Fibroblast of the aortic adventitia (primary cell): ENCODE measurements at places on chromosomes 11 and 22.

DNA sequence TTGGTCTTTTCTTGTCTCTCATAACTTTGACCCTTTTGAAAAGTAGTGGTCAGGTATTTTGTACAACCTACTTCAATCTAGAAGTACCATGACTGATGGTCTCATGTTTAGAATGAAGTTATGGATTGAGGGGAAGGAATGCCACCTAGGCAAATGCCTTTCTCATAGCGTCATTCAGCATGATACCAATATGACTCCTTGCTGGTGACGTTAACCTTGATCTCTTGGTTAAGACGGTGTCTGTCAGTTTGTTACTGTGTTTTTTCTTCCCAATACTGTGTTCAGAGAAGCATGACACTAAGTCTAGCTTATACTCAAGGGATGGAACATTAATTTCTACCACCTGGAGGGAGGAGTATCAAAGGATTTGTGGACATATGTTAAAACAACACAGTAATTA is 130.9 kb downstream of the KIF18A start:
- DNase-seq = no peak

- DNase-seq = no peak
Observed at GRCh38 chr22:48478124-48478523, 1349.5 kb downstream of the BRD1 start.

DNA sequence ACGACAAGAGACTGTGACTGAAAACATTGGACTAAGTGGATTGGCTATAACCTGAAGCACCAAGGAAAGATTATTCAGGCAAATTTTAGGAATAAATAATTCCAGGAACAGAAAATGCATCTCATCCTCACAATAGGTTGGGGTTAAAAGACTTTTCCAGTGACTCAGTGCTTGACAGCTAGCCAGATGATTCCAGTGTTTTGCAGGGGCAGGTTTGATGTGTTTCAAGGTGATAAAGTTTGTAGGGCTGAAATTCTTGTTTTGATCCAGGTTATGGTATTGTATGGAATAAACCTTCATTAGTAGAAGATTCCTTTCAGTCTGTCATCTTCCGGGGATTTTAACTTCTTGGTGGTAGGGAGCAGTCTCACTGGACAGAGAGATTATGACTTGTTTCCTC is 2.3 kb downstream of the EXT2 start:
- DNase-seq = peak; percentile 25

DNA sequence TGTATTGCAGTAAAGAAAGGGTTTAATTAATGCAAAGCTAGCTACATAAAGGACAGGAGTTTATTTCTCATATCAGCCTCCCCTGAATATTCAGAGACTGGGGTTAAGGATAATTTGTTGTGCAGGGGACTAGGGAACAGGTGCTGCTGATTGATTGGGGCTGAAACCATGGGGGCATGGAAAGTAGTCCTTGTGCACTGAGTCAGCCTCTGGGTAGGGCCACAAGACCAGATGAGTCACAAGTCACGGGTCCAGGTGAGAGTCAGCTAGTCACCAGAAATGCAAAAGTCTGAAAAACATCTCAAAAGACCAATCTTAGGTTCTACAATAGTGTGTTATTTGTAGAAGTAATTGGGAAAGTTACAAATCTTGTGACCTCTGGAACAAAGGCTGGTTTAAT is 32.9 kb upstream of the SYT13 start:
- DNase-seq = no peak

GRCh38 chr11:22346282-22346681 is 8.1 kb downstream of the SLC17A6 start:
- DNase-seq = no peak

GRCh38 chr11:118067006-118067405 is 9.9 kb upstream of the TMPRSS4 start:
- DNase-seq = no peak

DNA sequence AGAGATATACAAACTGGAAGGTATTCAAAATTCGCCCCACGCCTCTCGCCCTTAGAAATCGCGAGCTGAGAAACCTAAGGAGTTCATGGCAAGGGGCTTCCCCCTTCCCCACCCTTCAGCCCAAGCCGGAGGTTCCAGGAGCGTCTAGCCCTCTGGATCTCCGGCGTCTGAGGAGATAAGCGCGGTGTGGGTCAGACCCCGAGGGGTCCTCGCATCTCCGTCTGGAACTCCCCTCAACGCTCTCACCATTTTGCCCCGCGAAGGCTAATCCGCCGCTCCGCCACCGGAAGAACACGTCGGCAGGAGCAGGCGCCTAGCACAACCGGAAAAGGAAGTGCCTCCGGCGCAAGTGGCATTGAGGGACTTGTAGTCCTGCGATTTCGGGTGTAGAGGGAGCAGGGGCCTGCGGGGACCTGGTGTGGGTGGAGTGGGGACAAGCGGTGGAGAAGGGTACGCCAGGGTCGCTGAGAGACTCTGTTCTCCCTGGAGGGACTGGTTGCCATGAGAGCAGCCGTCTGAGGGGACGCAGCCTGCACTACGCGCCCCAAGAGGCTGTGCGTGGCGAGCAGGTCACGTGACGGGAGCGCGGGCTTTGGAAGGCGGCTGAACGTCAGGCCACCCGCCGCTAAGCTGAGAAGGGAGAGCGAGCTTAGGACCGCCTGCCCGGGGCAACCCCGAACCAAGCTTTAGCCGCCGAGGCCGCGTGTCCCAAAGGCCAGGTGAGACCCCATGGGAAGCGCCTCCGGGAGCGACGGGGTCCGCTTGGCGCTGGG is at the start of the genes FEN1 and TMEM258:
TSS of gene FEN1 (plus strand) at position 602 of the 773 bp plus-strand sequence. CDS start 2,451 bp downstream, outside the sequence.
TSS of gene TMEM258 (minus strand) at position 290 of the 773 bp plus-strand sequence. CDS start at position 249, 41 bp downstream.
- DNase-seq = peak; percentile 94

DNA sequence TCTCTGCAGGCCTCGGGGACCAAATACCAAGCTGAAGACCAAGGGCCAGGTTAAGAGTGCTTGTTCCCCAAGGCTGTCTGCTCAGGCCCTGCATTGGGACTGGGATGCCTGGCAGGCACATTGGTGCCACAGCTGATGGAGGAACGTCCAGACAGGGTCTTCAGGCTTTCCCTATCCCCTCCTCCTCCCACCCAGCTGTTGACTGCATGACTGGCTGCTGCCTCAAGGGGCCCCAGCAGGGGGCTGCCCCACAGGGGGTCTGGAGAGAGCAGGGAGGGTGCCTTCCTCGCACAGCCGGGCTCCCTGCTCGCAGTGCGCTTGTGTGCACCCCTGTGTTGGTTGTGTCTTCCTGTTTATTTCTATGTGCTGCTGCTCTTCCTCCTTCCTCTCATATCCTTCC is 9.9 kb downstream of the RCOR2 start:
- DNase-seq = no peak

- no peak for DNase-seq
Observed at GRCh38 chr22:18997925-18998315, 61.8 kb upstream of the PRODH start.

DNA sequence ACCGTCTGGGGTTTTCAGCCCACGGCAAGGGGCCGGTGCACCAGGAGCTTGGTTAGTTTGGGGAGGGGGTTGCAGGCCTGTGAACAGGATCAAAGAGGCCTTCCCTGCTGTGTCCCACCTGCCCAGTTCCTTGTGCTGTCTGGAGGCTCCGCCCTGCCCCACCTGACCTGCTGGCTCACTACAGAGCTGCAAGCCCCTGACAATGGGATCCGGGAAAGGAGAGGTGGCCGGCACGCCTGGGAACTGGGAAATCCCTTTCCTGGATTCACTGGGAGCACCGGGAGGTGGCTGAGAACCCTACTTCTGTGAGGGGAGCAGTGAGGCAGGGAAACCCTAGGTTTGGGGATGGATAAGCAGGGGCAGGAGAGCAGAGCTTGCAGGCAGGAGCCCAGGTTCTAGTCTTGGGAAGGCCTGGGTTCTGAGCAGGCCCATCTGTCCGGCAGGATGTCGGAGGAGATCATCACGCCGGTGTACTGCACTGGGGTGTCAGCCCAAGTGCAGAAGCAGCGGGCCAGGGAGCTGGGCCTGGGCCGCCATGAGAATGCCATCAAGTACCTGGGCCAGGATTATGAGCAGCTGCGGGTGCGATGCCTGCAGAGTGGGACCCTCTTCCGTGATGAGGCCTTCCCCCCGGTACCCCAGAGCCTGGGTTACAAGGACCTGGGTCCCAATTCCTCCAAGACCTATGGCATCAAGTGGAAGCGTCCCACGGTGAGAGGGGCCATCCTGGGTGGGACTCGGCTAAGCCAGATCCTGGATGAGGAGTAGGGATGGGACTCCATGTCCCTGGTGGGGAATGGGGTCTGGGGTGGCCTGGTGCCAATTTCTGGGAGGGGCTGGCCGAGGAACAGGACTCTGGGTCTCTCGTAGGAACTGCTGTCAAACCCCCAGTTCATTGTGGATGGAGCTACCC is 786 bp downstream of the CAPN1 start:
- DNase-seq = peak; percentile 21

GRCh38 chr11:131823772-131824171 is 453.4 kb downstream of the NTM start:
- no peak for DNase-seq

DNA sequence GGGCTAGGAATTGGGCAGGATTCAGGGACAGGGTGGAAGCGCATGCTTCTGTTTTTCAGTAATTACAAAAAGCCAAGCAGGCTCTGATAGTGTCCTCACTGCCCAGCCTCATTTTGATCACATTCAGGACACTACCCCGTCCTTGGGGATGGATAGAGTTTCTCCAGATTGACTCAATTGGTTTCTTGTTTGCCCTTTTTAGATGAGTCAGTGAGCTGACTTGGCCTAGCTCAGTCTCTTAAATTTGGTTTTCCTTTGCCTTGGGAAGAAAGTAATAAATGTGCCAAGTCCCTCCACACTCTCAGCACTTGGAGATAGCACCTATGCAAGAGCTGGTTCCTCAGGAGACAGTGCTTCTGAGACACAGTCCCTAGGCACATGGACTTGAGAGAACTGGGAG is 25.5 kb downstream of the DKK3 start:
- peak; percentile 66 for DNase-seq

DNA sequence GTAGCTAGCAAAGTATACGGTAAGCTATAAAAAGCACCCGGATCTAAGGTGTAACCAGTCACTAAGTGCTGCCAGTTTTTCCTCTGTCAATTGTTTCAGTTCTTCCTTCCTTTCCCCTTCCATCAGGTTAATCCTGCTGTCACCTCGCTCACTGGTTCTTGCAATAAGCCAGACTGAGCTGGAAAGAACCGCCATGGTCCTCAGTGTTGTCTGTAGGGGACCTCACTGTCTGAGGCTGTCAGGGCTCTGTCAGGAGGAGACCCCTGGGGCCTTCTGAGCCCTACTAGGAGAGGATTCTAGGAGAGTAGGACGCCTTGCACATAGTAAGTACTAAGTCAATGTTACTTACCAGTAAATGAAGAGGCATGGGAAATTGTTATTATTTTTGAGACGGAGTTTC is 1.4 kb upstream of the TBC1D22A start:
- DNase-seq = no peak

DNA sequence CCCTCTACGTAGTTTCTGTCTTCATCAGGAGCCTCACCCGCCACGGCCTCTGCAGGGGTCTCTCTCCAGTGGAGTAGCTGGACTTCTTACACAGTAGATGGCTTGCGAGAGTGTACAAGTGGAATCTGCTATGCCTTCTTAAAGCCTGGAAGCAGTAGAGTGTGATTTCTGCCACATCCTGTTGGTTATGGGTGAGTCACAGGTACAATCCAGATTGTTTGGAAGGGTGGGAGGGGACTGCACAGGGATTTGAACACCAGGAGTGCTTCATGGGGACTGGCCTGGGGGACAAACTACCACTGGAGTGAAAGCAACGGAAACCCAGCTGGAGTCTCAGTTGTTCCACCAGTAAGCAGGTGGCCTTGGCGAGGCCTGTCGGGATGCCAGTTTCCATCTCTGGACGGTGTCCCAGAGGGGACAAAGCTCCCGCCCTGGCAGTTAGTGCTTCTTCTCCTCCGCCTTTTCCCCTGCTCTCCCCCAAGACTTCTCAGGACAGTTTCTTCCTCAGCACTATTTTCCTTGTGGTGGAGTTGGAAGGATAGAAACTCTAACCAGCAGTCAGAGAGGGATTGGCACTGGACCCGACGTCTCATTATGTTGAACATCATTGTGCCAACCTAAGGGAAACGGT is 85.0 kb upstream of the RCN1 start:
- DNase-seq = no peak

DNA sequence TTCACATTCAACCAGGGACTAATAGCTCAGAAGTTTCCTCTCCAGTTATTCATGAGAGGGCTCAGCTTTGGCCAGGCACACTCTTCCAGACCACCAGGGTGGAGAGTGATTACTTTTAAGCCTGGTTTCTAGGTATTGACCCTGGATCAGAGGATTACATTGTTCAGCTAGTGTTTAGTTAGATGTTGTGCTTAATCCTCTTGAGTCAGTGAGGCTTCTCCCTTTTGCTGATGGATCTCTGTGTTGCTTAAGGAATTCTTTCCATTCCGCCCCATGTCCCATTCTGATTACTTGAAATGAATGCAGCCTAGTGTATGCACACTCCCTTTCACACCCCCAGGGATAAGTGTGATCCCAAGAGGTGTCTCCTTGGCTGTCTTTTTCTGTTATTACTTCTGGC is 271.7 kb upstream of the ANO5 start:
- no peak for DNase-seq

DNA sequence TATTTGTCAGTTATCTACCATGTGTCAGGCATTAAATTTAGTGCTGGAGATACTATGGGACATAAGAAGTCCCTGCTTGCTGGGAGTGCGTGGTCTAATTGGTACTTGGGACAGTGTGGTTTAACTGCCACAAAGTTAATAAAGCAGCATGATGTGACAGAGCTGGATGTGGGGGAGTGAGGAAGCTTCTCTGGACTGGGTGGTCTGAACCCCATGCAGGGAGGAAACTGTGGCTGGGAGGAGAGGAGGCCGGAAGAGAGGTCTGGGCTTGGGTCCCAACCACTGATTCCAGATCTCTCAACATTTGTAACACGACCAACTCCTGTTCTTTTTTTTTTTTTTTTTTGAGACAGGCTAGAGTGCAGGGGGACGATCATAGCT is 37.1 kb downstream of the ST3GAL4 start:
- DNase-seq = no peak

DNA sequence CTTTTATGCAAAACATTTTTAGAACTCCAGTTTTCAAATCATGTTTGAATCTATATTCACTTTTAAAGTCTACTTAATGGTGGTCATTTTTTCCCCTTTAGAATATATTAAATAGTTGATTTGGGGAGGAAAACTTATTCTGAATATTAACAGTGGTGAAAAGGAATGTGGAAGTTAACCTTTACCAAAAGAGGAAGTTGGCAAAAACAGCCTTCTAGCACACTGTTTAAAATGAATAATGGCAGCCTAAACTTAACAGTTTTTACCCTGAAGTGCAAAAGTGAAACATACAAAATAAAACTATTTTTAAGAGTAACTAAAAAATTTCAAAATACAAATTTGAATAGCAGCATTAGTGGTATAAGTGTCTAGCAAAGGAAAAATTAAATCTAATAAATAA is 86.4 kb downstream of the GRK3 start:
- DNase-seq = no peak

- DNase-seq = no peak
Observed at GRCh38 chr22:39806109-39806508, 87.5 kb downstream of the ENTHD1 start.
